B cell (primary cell): ENCODE measurements at places on chromosomes 4 and X. TPM values are rescaled to one million over a fixed set of nuclear protein-coding genes. Genes with fewer than 3 reads are reported as not detected.

DNA sequence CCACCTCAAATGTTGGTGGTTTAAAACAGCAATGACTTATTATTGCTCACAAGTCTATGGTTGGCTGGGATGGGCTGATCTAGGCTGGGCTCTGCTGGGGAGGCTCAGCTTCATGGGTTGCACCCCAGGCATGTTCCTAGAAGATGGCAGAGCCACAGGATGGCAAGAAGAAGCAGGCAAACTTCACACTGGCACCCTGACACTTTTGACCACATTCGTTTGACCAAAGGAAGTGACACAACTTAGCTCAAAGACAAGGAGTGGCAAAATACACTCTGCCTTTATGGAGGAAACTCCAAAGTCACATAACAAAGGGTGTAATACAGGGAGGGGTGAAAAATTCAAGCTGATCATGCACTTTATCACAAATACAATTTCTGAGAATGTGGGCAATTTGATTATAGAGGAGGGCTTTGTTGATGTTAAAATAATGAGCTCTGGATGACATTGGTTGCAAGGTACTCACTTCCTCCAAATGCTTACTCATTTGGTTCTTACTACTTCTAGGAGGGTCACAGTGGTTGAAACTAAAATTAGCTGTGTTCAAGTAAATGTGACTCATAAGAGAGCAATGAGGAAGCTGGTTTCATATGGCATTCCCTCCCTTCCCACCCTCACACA lies 249.2 kb upstream of the RPS6KA3 start:
- H3K4me1 ChIP-seq = peaks cover 5% of the 10 kb centered on the region
- DNase-seq = peak; percentile 5
- H3K36me3 ChIP-seq = no peaks in the 10 kb centered on the region
- H3K4me3 ChIP-seq = no peak overlapping the region

DNA sequence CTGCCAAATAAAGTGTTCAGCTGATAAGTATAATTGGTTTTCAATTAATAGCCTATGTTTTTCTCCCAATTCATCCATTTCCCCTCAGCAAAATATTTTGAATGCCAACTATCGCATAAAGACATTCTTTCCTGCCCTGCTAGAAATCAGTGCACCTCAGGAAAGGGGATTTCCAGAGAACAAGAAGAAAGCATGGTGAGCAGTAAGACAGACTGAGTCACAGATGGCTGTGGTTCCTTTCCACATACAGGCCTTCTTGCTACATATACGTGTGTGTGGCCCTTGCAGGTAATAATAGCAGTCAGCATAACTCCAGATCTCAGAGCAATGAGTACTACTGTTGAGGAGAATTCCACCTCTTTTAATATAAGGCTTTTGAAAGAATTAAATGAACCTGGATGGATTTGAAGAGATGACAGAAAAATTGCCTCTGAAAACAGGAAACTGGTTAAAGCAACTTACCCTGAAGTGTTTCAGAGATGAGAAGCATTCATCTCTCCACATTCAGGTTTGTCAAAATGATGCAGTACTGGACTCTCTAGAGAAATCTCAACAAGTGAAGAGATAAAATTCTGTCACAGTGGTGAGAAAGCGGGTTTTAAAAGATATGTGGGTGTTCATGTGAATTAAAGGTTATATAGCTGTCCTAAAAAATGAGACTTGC lies 13.6 kb downstream of the GASK1B start:
- no peaks in the 10 kb centered on the region for H3K27me3 ChIP-seq
- H3K4me1 ChIP-seq = no peaks in the 10 kb centered on the region
- no peak overlapping the region for H3K4me3 ChIP-seq
- H3K27ac ChIP-seq = no peak overlapping the region
- no peaks in the 10 kb centered on the region for H3K36me3 ChIP-seq

DNA sequence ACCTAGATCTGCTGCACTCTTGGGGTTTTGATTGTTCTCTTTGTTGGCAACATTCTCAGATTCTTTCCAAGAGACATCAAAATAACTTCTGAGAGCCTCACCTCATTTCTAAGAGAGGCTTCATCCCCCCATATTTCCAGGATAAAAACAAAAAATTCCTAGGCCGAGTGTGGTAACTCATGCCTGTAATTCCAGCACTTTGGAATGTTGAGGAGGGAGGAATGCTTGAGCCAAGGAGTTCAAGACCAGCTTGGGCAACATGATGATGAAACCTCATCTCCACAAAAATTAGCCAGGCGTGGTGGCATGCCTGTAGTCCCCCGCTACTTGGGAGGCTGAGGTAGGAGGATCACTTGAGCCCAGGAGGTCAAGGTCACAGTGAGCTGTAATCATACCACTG lies 477.0 kb downstream of the INPP4B start:
- H3K27me3 ChIP-seq = no peaks in the 10 kb centered on the region
- no peak for DNase-seq
- no peak overlapping the region for H3K27ac ChIP-seq
- no peaks in the 10 kb centered on the region for H3K4me1 ChIP-seq

ADH7 gene
- not detected in 2 replicates for polyA plus RNA-seq

NUP62CL gene
- polyA plus RNA-seq = 0.82 and 0.89 TPM in 2 replicates

- H3K36me3 ChIP-seq = no peaks in the 10 kb centered on the region
- no peak for DNase-seq
- no peaks in the 10 kb centered on the region for H3K4me1 ChIP-seq
- no peak overlapping the region for H3K27ac ChIP-seq
- no peaks in the 10 kb centered on the region for H3K27me3 ChIP-seq
These were observed 275.2 kb upstream of the EDA2R start for GRCh38 chrX:66914080-66914479.

DNA sequence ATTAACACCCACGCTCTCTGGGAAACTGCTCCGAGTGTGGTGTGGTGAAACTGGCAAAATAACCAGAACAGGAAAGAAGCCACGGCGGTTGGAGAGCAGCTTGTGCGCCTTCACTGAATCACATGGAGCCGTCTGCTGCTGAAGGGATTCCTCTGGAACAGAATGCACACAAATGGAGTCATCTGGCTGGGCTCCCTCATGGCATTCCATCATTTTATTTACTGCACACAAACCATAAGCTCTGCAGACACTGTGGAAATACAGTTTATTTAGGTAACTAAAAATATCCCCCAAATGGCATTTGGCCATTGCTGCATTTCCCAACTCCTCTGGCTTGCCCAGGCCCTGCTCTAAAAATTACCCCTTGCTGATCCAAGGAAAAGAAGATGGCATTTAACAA lies 187.0 kb upstream of the S100G start:
- no peak for DNase-seq
- H3K27me3 ChIP-seq = no peaks in the 10 kb centered on the region
- H3K27ac ChIP-seq = no peak overlapping the region
- H3K36me3 ChIP-seq = no peaks in the 10 kb centered on the region

DNA sequence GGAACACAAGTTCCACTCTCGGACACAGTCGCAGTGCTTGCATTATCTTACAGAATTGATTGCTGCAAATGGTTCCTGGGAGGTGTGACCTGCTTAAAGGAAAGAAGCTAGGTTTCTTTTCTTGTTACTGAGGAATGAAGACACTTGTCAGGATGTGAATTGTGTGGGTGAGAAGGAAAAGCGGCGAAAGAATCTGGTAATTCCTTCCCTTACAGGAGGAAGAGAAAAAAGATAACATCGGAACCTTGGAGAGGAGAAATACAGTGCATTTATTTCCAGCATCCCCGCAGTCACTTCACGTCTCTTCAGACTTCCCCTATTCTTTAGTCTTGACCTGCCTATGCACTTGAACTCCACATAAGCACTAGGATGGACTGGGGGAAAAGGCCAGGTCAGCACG lies 389 bp upstream of the CCSER1 start:
- peak overlapping the region; percentile 23 for H3K4me3 ChIP-seq
- H3K27me3 ChIP-seq = no peaks in the 10 kb centered on the region
- H3K27ac ChIP-seq = no peak overlapping the region

CSAG1 gene
- polyA plus RNA-seq = not detected in 2 replicates

DMRTC1 gene
- 0.42 and 0.58 TPM in 2 replicates for polyA plus RNA-seq

DNA sequence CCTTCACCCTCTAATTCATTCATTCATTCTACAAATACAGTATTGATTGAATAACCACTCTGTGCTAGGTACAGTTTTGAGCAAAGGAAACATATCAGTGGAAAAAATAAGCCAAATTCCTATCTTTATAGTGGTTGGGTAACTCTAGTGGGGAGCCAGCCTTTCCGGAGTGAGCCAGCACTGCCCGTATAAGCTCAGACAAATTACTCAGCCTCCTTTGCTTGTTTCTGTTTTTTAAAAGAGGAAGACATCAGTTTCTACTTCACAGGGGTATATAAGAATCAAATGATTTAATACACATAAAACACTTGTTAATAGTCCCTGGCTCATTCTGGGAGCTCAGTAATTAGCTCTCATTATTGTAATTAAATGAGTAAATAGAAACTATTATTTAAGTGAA lies 238.2 kb upstream of the MAD2L1 start:
- H3K36me3 ChIP-seq = no peaks in the 10 kb centered on the region
- no peaks in the 10 kb centered on the region for H3K4me1 ChIP-seq
- H3K4me3 ChIP-seq = no peak overlapping the region
- no peaks in the 10 kb centered on the region for H3K27me3 ChIP-seq

DNA sequence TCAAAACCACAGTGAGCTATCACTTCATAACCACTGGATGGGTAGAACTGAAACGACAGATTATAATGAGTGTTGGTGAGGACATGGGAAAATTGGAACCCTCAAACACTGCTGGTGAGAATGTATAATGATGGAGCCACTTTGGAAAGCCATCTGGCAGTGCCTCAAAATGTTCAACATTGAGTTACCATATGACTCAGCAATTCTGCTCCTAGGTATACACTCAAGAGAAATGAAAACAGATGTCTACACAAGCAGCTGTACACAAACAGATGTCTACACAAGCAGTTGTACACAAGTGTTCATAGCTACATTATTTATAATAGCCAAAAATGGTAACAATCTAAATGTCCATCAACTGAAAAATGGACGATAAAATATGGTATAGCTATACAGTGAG lies 143.9 kb downstream of the PDGFRA start:
- no peaks in the 10 kb centered on the region for H3K4me1 ChIP-seq
- no peaks in the 10 kb centered on the region for H3K36me3 ChIP-seq
- no peaks in the 10 kb centered on the region for H3K27me3 ChIP-seq

GRCh38 chr4:105451346-105451745 lies 22.5 kb downstream of the PPA2 start:
- no peak overlapping the region for H3K4me3 ChIP-seq
- H3K4me1 ChIP-seq = no peaks in the 10 kb centered on the region
- no peaks in the 10 kb centered on the region for H3K27me3 ChIP-seq
- no peak overlapping the region for H3K27ac ChIP-seq
- DNase-seq = no peak

SPANXB1 gene
- not detected in 2 replicates for polyA plus RNA-seq
